ENCODE measurements at places on chromosomes 2 and 18. TPM values are rescaled to one million over a fixed set of nuclear protein-coding genes. Genes with fewer than 3 reads are reported as not detected.

SCG2 gene
- 9.6 TPM for total RNA-seq

SLC4A3 gene
- total RNA-seq = 9.8 TPM

ASTL gene
- 0.49 TPM for total RNA-seq

ATL2 gene
- total RNA-seq = 175 TPM

CDKL4 gene
- total RNA-seq = 4.1 TPM

IL36G gene
- not detected for total RNA-seq

SERPINB13 gene
- 0.33 TPM for total RNA-seq

GPR75 gene
- 4.2 TPM for total RNA-seq

LIPG gene
- 20.2 TPM for total RNA-seq

KLHL41 gene
- 209 TPM for total RNA-seq

MYL12B gene
- total RNA-seq = 150 TPM

CRYGD gene
- 823 TPM for total RNA-seq

HOXD3 gene
- total RNA-seq = 3.0 TPM

LDLRAD4 gene
- total RNA-seq = 83.4 TPM

UGT1A3 gene
- total RNA-seq = not detected

SPATS2L gene
- 76.5 TPM for total RNA-seq

MRPS9 gene
- total RNA-seq = 26.4 TPM

SCYGR4 gene
- not detected for total RNA-seq

CDCA7 gene
- total RNA-seq = 10.7 TPM

AKAIN1 gene
- total RNA-seq = 1.3 TPM

OR6B2 gene
- total RNA-seq = not detected

PROM2 gene
- total RNA-seq = 5.7 TPM

EML6 gene
- total RNA-seq = 11.4 TPM

ABCG8 gene
- total RNA-seq = 0.27 TPM

ZEB2 gene
- total RNA-seq = 322 TPM

REEP1 gene
- total RNA-seq = 34.9 TPM

CCDC88A gene
- 406 TPM for total RNA-seq

ERMN gene
- 6.0 TPM for total RNA-seq

GREB1 gene
- 18.5 TPM for total RNA-seq

AGAP1 gene
- 117 TPM for total RNA-seq

GALR1 gene
- 0.16 TPM for total RNA-seq

TMEFF2 gene
- 12.6 TPM for total RNA-seq

SPDYA gene
- 3.7 TPM for total RNA-seq

CCDC148 gene
- total RNA-seq = 13.1 TPM

REG1A gene
- total RNA-seq = not detected

FBXO48 gene
- 1.7 TPM for total RNA-seq

CCL20 gene
- not detected for total RNA-seq

SH3RF3 gene
- total RNA-seq = 6.3 TPM

FTCDNL1 gene
- total RNA-seq = 2.3 TPM

SDC1 gene
- 33.8 TPM for total RNA-seq

DSG2 gene
- 18.5 TPM for total RNA-seq

ZAP70 gene
- total RNA-seq = 1.5 TPM

CXCR4 gene
- total RNA-seq = 95.7 TPM

DOK6 gene
- total RNA-seq = 43.5 TPM

ONECUT2 gene
- 10.5 TPM for total RNA-seq

SERPINB12 gene
- not detected for total RNA-seq

NCK2 gene
- 61.4 TPM for total RNA-seq

KIF5C gene
- 90.0 TPM for total RNA-seq

SRD5A2 gene
- 6.9 TPM for total RNA-seq

BIN1 gene
- 132 TPM for total RNA-seq

GPR45 gene
- not detected for total RNA-seq

SEMA4C gene
- total RNA-seq = 57.8 TPM

RFX8 gene
- total RNA-seq = 1.5 TPM

TMEM163 gene
- total RNA-seq = 4.7 TPM

COLEC11 gene
- 2.7 TPM for total RNA-seq

CCBE1 gene
- total RNA-seq = 4.8 TPM

ERBB4 gene
- 17.9 TPM for total RNA-seq

PLEKHH2 gene
- total RNA-seq = 36.6 TPM
